ENCODE measurements at places on chromosomes 3 and 15.

- H3K4me1 ChIP-seq: peaks cover 10% of the 10 kb centered on the region
- H3K27ac ChIP-seq: no peak overlapping the region
- no peaks in the 10 kb centered on the region for H3K36me3 ChIP-seq
- no peak for DNase-seq
- H3K27me3 ChIP-seq: no peaks in the 10 kb centered on the region
Observed at GRCh38 chr3:11230832-11231231, 41.4 kb upstream of the ATG7 start.

DNA sequence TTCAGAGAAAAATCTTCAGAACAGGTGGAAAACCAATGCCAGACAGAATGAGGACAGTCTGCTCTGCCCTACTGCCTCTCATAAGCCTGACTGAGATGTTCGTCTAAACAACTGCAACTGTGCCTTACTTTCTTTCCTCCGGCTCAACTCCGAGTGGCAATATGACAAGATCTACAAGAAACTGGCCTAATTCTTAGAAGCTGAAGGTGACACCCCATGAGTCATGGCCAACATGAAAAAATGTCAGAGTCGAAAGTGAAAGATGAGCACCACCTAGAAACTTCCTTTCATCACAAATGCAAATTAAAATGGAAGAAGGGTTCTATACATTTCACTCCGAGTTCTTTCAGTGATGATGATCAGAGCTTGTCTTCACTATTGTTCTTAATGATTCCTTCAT is 12.9 kb downstream of the PCYT1A start:
- no peak overlapping the region for H3K27ac ChIP-seq
- peak; percentile 35 for DNase-seq
- H3K4me3 ChIP-seq: no peak overlapping the region
- H3K36me3 ChIP-seq: no peaks in the 10 kb centered on the region
- no peaks in the 10 kb centered on the region for H3K27me3 ChIP-seq

- no peak for DNase-seq
- H3K27me3 ChIP-seq: no peaks in the 10 kb centered on the region
- H3K36me3 ChIP-seq: no peaks in the 10 kb centered on the region
- H3K4me1 ChIP-seq: peaks cover 7% of the 10 kb centered on the region
- H3K4me3 ChIP-seq: no peak overlapping the region
Observed at GRCh38 chr3:139317660-139318430, 26.0 kb upstream of the MRPS22 start.

DNA sequence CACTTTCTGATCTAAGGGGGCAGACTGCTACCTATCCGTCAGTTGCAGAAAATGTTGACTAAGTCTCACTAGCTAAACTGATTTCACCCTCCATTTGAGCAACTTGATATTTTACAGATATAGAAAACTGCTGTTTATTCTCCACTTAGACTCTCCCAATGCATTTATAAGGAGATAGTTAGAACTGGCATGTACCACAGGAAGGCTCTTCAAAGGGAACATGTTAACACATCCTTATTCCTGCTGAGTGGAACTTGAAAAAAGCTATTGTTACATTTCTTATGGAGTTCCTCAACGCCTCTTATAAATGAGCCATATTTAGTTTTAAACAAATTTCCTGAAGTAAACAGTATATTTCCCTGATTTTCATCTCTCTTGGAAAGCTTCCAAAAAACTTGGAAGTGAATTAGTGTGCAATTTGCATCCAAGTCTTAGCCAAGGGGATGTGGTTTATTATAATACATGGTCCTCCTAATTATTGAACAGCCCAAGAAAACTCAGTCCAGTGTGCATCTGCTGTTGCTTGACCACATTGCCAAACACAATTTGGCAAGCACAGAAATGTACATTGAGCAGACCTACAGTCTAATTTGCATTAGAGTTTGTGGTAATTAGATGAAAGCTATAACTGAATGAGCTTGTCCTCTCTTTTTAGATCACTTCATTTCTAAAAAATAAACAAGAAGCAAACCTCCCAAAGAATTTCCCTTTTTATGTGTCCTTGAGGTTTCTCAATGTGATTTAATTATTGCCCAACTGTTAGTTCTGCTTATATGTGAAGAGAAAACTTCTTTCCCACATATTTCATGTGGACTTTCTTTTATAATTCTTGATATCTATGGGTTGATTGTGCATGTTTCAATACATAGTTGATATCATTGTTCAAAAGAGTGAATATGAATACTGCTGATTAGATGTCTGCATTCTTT is 72.6 kb upstream of the DPH6 start:
- no peaks in the 10 kb centered on the region for H3K4me1 ChIP-seq
- H3K36me3 ChIP-seq: no peaks in the 10 kb centered on the region
- no peak overlapping the region for H3K4me3 ChIP-seq
- H3K27ac ChIP-seq: no peak overlapping the region

- no peaks in the 10 kb centered on the region for H3K36me3 ChIP-seq
- H3K4me3 ChIP-seq: no peak overlapping the region
- H3K4me1 ChIP-seq: no peaks in the 10 kb centered on the region
- DNase-seq: peak; percentile 7
- no peaks in the 10 kb centered on the region for H3K27me3 ChIP-seq
Observed at GRCh38 chr3:17753632-17753992, 11.2 kb upstream of the TBC1D5 start.

- H3K27ac ChIP-seq: no peak overlapping the region
- peaks cover 31% of the 10 kb centered on the region for H3K36me3 ChIP-seq
- H3K27me3 ChIP-seq: no peaks in the 10 kb centered on the region
- H3K4me3 ChIP-seq: no peak overlapping the region
Observed at GRCh38 chr3:9783954-9784353, 8.3 kb downstream of the TADA3 start.

- no peak for DNase-seq
- peaks cover 7% of the 10 kb centered on the region for H3K27me3 ChIP-seq
- no peak overlapping the region for H3K4me3 ChIP-seq
- H3K27ac ChIP-seq: no peak overlapping the region
Observed at GRCh38 chr3:194749631-194750490, 64.2 kb downstream of the FAM43A start.
